Hypothalamus (tissue), 51 donors: ENCODE measurements at places on chromosomes 4 and X.
A peak's percentile ranks its signal among the peaks of the same experiment; 100 is the strongest.

DNA sequence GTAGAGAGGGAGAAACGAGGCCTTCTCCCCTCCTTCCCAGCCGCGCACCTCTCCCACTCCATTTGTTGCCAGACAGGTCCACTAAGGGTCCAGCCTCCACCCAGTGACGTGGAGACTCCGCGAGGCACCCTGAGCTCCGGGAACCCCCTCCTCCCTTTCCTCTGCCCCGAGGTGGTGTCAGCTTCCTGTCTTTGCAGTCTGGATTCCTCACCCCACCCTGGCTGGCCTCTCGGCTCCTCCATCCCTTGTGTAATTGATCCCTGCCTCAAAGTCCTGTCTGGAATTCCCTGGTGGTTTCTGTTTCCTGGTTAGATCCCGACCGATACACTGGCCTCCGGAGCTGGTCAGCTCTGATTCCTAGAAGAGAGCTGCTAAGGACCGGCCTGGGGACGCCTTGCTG, 105.9 kb upstream of the SCOC start:
- no peak for DNase-seq

- DNase-seq = no peak
Measured at GRCh38 chr4:25900310-25900709, 13.7 kb upstream of the SMIM20 start.

GRCh38 chr4:102430461-102430910, 70.7 kb upstream of the NFKB1 start:
- no peak for DNase-seq

DNA sequence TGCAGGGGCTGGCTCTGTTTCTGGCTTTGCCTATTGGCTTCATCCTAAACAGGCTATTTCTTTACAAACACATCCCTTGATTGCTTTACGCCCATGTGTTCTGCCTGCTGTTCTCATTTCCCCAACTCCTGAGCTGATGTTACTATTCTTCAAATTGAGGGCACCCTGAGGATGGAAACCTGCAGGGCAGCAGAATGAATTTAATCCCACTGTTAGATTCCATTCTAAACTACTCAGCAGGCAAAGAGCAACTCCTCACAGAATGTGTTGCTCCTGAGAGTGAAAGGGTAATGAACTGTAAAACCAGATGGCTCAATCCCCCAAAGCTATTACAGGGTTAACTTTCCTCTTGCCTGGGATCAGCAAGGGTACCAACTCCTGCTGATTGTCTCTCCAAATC, 75.7 kb downstream of the ANKRD50 start:
- no peak for DNase-seq

- DNase-seq = no peak
Measured at GRCh38 chr4:156983366-156983765, 11.8 kb upstream of the PDGFC start.

DNA sequence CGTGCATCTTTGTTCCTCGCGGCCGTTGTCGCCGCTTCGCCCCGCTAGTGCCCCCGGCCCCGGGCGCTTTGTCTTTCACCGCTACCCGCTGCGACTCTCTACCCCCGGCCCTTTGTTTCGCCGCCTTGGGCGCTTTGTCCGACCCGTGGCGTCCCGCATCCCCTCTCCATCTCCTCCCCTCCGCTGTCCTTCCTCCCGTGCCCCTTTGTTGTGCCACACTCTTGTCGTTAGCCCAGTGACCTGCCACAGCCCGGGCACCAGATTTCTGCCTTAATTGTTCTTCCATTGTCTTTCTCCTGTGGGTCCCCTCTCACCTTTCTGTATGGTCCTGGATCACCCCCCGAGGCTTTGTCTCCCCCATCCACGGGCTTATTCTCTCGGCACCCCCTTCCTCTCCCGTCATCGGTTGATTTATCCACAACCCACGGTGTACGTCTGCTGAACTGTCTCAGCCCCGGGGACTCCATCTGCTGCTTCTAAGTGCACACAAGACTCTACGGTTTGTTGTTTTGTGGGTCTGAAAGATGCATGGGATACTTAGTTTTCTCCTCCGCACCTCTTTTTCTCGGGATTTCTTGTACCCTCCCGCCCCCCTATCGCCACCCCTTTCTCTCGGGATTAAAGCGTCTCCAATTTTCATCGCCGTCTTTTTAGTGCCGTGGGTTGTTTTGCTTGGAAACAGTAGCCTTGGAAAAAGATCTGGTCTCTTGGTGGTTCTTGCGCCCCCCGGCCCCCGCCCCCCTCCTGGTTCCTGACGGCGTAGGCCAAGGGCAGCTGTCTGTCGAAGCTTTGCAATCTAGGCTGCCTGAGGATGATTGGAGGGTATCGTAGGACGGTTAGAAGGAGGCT, 783 bp downstream of the RBPJ start:
- no peak for DNase-seq

- DNase-seq = peak; percentile 0
Measured at GRCh38 chrX:93874554-93874953, 200.5 kb downstream of the FAM133A start.

DNA sequence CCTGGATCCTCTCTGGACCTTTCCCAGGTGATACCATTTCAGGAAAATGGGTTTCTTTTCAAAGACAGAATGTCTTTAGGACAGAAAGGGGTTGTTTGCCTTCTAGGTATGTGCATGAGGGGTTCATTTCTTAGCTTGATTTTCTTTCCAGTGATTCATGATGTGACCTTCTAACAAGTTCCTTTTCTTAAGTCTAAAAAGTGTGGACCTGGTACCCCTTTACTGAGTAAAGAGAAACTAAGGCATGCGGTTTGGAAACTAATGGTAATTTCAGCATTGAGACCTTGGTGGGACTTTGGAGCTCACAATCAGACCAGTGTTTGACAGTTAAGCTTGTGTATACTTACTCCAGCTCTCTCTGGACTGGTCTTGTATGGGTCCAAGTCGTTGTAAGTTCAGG, 8.7 kb downstream of the ENOPH1 start:
- no peak for DNase-seq

DNA sequence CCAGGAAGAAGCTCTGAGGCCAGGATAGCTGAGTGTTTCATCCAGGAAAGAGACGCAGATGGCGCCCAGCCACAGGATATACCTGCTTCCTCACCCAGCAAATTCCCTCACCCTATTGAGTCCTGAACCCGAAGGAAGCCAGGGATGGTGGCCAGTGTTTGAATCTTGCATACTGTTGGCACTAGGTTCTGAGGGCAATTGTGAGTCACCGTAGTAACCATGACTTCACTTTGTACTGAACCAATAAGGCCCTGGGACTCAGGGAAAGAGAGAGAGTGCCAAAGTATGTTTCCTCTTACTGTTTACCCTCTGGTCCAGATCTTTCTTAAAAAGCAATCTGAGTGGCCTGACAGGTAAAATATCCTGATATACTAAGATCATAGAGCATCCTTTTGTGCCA, 25.6 kb upstream of the SMIM10L2A start:
- DNase-seq = no peak
